GM10248 (cell line): ENCODE measurements at places on chromosomes 2 and 18.

DNA sequence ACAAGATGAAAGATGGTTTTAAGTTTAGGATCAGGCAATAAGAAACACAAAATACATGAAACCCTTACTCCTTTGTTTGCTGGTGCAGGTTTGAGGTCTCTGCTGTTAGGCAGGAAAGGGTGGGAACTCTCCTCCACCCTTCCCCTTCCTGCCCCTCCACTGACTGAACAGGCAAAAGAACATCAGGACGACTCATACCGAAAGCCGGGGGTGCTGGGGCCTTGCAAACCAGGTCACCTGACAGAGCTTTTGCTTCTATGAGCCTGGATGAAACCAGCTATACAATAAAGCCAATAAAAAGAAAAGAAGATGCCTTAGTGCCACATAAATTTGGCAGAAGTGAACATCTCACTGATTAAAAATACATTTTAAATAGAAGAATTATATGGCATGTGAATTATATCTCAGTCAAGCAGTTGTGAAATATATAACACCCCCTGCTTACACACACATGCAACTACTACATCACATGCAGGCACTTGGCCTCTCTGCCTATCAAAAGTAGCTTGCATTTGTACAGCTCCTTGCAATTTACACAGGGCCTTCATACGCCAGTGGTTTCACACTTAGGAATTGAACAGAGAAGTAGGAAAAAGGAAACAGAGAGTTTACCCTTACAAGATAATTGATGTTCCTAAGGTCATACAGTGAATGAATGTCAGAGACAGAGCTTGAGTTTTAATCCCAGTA, 215.1 kb upstream of the TRIB2 start:
- peak; percentile 56 for DNase-seq

GRCh38 chr2:109669731-109670130, 55.6 kb downstream of the SOWAHC start:
- no peak for DNase-seq

- no peak for DNase-seq
Measured at GRCh38 chr2:203928849-203929248, 7.7 kb upstream of the ICOS start.

GRCh38 chr2:232235716-232236115, 142.8 kb upstream of the ALPP start:
- DNase-seq = peak; percentile 53

GRCh38 chr2:128682266-128682665, 363.6 kb upstream of the HS6ST1 start:
- DNase-seq = peak; percentile 3

DNA sequence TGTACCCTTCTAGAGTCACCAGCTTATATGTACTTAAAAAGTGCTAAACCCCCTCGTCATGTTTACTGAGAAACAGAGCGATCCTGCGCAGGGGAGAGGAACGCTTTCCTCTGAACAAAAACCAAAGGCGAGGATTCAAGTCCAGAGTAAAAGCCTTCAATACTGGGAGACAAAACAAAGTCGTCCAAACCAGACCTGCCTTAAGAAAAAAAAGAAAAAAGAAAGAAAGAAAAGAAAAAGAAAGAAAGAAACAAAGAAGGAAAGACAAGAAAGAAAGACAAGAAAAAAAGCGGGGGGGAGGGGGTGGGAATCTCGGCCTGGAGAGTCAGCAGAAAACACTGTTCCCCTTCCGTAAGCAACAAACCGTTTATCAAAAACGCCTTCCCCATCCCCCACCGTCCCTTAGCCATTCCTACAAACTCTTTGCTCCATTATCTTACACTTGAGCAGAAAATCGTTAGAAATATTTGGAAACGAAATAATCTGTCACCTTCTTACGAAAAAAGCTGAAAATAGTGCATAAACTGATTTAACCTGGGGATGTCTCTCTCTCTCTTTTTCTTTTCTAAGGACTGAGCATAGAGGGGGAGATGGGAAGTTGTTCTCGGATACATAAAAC, 3.3 kb downstream of the PTGR3 start:
- no peak for DNase-seq

- no peak for DNase-seq
Measured at GRCh38 chr2:22890132-22890531, 494.8 kb upstream of the KLHL29 start.

GRCh38 chr2:199950396-199950795, 4.9 kb downstream of the TYW5 start:
- no peak for DNase-seq

- no peak for DNase-seq
Measured at GRCh38 chr2:176202491-176202890, 14.0 kb downstream of the HOXD1 start.

DNA sequence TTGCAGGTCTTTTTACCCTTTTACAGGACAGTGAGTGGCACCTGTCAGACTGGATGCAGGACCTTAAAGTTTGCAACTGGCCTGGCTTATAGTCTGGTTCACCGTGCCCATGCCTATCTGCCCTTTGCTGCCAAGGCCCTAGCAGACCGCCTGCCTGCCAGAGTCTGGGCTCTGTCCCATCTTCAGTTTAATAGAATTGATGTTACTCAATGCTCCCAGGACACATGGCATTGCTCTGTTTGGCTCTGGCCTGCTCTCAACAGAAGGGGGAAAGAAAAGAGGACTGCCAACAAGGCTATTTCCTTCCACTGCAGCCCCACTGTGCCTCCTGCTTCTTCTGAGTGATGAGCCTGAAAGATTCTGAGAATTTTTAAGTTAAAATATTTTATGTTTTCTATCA, 25.6 kb upstream of the TMEM178A start:
- no peak for DNase-seq

DNA sequence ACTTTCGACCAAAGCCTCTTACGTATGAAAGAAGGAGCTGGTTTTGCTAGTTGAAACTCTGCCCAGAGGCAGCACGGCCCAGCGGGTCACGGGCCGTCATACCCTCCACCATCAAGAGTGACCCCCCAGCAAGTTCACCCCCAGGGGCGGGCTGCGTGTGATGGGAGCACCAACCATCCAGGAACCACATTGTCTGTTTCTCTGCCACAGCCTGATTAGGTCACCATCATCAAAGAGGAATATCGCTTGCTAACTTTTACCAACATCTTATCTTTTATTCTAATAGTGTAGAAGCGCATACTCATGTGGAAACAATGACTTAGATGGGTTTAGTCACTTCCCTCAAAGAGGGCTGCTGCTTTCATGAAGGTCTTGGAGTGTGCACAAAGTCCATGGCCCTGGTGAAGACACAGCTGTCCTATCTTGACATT, 116.6 kb upstream of the SMIM21 start:
- no peak for DNase-seq

DNA sequence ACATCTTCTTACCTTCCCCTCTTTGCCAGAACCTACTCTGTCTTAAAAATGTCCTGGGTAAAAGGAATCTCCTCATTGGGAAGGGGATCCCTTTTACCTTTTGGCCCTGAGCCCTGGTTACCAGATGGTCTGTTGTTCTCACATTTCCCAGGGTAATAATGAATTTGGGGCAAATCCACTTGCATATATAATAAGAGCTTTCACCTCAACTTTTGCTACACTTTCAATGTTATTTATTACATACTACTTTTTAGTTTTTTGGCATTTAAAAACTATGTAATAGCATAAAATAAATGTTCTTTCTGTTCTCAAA, 15.0 kb downstream of the CERS6 start:
- no peak for DNase-seq

- DNase-seq = no peak
Measured at GRCh38 chr2:70474256-70474848, 79.3 kb downstream of the TGFA start.

GRCh38 chr2:152367547-152368390, 32.8 kb downstream of the FMNL2 start:
- peak; percentile 22 for DNase-seq

- no peak for DNase-seq
Measured at GRCh38 chr2:182117196-182117595, 131.5 kb downstream of the PPP1R1C start.

DNA sequence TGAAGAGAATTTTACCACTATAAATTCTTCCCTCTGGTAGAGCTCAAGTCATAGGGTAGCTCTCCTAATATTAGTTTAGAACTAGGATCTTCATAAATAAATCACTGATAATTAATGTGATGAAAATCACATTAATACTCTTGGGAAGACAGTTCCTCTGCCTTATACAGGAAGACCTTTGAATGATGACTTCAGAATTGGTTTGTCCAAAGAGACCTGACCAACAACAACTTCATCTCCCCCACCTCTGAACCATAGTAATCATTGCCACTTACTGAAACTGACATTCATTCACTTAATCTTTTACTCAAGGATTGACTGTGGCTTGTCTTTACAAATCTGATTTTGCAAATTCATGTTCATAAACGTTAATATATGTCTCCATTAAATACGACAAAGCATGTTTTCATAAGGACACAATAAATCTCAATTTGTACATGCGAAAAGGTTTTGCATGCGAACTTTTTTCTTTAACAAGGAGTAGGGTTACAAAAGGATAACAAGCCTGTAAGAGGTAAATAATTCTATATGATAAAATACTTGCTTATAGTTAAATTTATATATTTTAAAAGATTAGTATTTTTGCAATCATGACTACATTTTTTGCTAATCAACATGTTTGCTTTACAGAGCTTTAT, 61.4 kb downstream of the LRP1B start:
- no peak for DNase-seq

DNA sequence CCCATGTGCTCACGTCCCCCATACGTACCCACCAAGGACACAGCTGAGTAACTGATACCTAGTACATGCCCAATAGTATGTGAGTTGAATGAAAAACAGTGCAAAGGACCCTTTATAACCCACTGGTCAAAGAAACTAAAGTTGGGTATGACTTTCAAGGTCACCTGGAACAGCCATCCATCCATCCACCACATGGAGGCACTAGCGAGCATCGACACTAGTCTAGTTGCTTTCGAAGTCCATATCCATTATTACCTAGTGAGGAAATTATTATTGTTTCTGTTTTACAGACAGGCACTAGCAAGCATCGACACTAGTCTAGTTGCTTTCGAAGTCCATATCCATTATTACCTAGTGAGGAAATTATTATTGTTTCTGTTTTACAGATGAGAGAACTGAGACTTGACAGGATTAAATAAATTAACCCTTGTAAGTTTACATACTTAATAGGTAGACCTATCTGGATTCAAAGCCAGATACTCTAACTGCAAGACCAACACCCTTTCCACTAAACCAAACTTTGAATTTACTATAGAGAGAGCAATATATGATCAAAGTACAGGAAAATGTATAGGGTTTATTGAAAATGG, 233.7 kb downstream of the METTL4 start:
- DNase-seq = peak; percentile 38

DNA sequence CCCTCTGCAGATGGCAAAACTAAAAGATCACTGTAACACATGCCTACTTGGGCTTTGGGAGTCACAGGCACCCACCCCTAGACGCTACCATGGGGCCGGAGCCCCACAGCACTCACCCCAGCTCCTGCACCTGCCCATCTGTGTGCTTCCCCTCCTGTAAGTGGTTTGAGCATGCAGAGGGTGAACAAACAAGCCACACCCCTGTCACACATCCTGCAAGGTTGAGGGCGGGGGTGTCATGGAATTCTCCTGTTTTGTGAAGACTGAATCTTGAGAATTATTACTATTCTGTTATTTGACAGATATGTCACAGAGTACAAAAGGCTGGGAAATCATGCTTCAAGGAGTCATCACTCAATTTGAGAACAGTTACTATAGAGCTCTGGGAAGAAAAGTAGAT, 60.9 kb downstream of the RFTN2 start:
- no peak for DNase-seq

- DNase-seq = no peak
Measured at GRCh38 chr2:111139637-111140317, 19.1 kb downstream of the BCL2L11 start.

GRCh38 chr18:52504589-52504988, 164.6 kb downstream of the DCC start:
- no peak for DNase-seq

DNA sequence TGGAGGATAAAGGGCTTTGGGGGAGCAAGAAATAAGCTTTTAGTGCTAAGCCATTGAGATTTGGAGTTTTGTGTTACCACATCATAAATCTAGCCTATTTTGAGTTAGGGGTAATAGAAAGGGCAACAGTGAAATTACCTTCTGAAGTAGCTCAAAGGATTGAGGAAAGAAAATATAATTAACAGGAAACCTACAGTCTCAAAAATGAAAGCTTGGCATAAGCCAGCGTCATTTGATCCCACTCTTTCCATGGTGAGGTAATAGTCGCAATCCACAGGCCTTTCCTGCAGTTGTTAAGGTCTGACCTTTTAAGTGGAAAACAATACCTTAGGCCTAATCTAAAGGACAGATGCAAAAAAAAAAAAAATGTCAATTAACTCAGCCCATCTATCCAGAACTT, 182.7 kb downstream of the UXS1 start:
- no peak for DNase-seq

GRCh38 chr18:13572148-13572547, 154.2 kb downstream of the FAM210A start:
- no peak for DNase-seq

GRCh38 chr2:151525821-151526373, 116.2 kb downstream of the RIF1 start:
- no peak for DNase-seq

DNA sequence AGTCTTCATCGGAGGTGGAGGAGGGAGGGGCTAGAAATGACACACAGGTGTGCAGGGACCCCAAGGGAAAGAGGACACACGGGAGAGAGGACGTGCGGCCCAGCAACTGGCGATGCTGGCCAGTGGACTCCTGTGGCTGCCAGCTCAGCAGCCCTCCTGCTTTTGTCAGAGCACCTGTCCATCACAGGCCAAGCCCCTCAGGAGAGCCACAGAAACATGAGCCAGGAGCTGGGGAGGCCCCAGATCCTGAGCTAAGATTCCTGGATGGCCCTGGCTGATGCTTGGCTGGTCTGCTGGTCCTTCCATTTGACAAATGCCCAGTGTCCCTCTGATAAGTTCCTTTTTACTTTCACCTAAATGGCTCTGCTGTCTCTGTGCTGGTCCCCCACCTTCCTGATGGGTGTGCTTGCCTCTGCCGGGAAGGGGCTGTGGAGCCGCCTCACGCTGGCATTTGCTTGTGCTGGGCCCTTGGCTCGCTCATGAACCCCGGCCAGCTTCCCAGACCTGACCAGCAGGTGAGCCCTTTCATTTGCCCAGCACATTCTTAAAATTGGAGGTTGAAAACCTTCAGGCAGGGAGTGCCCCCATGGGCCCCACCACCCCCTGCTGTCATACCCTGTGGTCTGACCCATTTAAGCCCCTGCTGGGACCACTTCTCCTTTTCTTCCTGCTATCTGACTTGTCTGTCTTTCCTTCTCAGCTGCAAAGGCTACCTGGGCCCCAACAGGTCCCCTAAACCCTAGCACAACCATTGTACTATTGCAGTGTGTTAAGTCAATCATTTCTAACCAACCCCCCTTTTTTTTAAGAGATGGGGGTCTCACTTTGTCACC, 37.3 kb downstream of the CYP27C1 start:
- no peak for DNase-seq

DNA sequence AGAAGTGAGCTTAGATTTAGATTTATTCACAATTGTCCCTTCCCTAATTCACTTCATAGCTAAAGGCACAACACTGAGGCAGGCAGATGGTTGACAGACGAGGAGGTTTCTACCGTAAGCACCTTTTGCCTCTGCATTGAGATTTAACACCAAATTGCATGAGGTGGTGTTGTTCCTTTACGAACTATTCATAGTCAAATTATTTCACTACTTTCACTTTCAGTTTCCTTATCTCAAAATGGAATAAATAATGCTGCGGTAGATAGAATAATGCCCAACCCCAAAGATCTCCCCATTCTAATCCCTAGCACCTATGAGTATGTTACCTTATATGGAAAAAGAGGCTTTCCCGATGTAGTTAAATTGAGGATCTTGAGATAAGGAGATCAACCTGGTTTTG, 58.9 kb upstream of the LINC00305 start:
- DNase-seq = no peak

GRCh38 chr2:58215429-58215828, 25.7 kb downstream of the FANCL start:
- DNase-seq = no peak
